ENCODE measurements at places on chromosomes 2 and 18. TPM values are rescaled to one million over a fixed set of nuclear protein-coding genes. Genes with fewer than 3 reads are reported as not detected.

DNA sequence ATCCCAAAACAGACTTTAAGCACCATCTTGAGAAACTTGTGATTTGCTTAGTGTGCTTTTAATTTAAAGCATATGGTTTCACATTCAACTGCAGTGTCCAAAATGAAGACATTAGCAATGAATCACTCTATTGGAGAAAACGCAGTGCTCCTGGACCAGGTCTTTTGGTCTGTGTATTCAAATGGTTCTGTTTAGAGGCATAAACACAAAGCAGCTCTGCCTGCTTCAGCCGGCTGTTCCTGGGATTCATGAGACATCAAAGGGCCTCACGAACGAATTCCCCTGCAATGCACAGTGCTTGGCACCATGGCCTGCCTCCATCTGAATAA lies 117.1 kb upstream of the SP5 start:
- DNase-seq, result no peak

GALR1 gene
- not detected for polyA plus RNA-seq

DNA sequence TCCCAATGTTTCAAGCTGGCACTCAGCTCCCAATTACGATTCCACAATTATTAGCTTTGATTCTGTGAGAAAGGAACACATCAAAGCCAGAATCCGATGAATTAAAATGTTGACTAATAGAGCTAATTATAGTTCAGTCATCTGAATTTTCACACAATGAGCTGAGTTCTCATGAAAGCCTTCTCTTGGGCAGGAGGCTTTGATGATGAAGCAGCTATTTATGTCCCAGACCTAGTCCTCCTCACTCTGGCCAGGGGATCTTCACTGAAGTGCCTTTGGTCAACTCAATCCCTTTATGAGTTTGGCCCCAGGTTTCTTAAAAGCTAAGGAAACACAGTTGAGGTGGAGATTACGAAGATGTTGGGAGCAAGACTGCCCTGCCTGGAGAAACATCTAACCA lies 74.7 kb upstream of the PPM1B start:
- DNase-seq, result no peak

DNA sequence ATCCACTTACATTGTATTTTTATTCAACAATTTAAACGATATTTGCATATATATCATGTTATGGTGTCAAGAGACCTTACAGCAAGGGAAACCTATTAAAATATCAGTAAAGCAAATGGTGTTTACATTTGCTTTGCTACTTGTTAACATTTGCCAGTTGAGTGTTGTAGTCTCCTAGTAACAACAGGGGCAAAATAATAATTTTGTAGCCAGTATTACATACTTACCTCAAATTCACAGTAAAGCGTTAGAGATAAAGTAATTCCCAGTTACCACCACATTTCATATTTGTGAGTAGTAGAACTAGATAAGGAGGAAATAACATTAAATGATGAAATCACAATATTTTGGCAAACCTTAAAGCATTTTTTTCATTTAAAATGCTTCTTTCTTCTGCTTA lies 71.3 kb downstream of the FASTKD2 start:
- no peak for DNase-seq

DNA sequence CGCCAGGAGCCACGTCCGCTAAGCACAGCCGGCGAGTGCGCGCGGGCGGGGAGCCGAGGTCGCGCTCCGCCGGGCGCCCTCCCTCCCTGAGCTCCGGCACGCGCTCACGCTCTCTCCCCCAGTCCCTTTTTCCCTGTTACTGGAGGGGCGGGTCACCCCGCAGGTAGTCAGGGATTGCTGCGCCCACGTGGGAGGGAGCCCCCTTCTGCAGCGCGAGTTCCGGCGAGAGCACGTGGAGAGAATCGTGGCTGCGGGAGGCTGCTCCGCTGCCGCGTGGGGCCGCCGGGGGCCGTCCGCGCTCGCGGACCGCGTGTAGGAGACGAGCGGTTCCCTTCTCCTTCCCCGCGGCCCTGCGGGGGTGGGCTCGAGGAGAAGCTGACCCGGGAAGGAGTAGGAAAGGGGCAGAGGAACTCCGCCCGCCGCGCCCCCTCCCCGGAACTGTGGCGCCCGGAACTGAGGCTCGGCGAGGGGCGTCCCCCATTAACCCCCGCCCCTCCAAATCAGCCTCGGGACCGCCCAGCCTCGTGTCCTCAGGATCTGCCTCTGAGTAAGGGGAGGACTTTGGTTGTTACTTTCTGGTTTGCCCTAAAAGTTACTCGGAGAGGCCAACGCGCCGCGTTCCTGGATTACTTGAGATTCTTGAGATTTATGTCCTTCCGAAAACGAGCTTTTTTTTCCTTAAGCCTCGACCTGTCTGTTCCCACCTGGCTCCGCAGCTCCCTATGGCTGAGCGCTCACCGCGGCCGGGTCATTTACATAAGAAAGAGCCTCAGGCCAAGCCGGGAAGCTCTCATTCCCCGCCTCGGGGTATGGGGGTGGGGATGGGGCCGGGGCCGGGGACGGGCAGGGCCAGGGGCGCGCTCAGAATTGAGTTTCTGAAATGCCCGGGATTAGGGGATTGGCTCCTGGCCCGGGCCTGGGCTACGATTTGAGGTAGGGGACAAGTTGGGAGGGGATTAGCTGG lies 1.1 kb downstream of the HK2 start:
- no peak for DNase-seq

DNA sequence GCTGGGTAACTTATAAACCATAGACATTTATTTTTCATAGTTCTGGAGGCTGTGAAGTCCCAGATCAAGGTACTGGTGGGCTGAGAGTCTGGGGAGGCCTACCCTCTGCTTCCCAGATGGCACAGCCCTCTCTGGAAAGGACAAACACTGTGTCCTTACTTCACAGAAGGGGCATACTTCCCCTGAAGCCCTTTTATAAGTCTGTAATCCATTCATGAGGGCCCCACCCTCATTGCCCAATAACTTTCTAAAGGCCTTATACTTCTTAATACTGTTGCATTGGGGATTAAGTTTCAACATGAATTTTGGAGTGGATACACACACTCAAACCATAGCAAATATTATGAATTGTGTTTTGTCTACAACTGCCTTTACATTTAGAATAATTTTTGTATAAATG lies 36.0 kb downstream of the ATIC start:
- no peak for DNase-seq

TMX3 gene
- 30.3 TPM for polyA plus RNA-seq

DNA sequence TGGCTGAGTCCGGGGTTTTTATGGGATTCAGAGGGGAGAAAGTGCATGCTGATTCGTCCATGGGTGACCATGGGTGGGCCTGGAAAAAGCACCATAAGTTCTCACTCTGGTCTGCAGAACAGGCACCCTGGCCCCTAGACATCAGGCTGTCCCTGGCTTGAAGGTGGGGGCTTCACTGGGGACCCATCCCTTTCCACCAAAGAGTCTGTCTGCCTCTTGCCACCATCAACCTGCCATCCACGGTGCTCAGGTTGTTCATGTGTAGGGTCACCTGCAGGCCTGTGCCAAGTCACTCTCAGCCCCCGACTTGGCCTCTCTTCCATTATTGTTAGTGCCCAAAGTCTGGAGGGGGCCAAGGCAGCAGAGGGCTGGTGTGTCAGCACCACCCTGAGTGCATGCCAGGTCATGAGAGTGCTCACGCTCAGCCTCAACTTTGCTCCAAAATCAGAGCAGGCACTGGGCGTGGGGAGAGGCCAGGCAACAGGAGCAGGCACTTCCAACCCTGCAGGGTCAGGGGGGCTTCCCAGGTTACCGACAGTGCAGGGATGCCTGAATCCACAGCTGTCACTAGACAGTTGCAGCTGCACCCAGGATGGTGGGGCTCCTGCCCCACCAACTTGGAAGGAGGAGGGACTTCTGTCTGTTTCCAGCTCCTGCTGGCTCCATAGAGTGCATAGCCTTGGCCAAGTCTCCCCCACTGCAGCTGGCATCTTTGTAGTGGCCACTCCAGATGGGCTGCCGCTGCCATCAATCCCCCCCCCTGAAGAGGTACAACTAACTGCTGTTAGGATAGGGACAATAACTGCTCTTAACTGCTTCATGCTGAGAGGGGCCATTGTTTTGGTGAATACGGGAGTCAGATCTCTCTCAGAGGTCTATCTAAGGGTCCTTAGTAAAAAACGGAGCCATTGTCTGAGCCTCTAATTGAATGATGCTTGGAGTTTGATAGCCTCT lies 209.3 kb downstream of the AKAIN1 start:
- DNase-seq, result no peak

REG1B gene
- polyA plus RNA-seq, result not detected

Data from BJ (cell line).